ENCODE measurements at places on chromosomes 3 and 15.

GRCh38 chr15:38920966-38921365 lies 356.4 kb upstream of the RASGRP1 start:
- no peak for DNase-seq

- DNase-seq, result no peak
Observed at GRCh38 chr3:59717679-59718205, 667.9 kb upstream of the CFAP20DC start.

- peak; percentile 19 for DNase-seq
Observed at GRCh38 chr15:42194513-42194912, 13.6 kb downstream of the VPS39 start.

DNA sequence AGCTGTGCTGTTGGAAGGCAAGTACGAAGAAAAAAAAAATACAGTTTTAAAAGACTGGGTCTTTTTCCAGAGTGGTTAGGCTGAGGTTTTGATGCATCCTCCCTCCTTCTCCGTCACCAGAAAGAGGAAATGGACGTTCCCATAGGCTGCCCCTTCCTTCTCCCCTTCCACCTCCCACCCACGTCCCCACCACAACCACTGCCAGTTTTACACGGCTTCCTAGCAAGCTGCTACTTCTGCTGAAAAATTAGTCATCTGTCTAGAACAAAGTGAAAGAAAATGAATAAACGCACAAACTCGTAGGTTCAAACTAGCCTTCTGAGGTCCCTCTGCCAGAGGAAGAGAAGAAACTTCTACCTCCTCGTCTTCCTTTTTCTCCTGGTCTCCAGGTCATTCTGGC lies 71.6 kb upstream of the RPL35A start:
- no peak for DNase-seq

GRCh38 chr3:87674397-87675161 lies 384.2 kb downstream of the CGGBP1 start:
- DNase-seq, result no peak

GRCh38 chr15:43913941-43914340 lies 87.1 kb downstream of the WDR76 start:
- no peak for DNase-seq

GRCh38 chr3:148757238-148758215 lies 59.8 kb downstream of the AGTR1 start:
- no peak for DNase-seq

GRCh38 chr15:36994790-36995189 lies 105.6 kb downstream of the MEIS2 start:
- DNase-seq, result no peak

- no peak for DNase-seq
Observed at GRCh38 chr15:72908713-72909112, 125.2 kb upstream of the ADPGK start.

DNA sequence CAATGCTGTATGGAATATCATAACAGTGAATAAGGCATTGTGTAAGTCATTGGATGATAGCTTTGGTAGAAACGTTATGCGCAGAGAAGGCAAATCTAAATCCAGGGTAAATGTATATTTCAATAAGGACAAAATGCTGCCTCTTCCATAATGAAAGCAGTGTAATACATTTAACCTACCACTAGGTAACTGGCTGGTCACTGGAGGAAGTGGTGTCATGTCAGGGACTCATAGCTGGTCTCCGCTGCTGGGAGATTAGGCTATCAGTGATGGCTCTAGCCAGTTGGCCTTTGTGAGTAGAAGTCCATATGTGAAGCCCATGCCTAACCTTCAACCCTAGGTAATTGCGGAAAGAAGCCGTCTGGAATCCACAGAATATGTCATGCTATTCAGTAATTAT lies 140.9 kb downstream of the NLGN1 start:
- DNase-seq, result peak; percentile 32

GRCh38 chr15:25850154-25851111 lies 12.7 kb downstream of the ATP10A start:
- DNase-seq, result peak; percentile 73

- no peak for DNase-seq
Observed at GRCh38 chr3:193563426-193563825, 8.7 kb upstream of the ATP13A4 start.

DNA sequence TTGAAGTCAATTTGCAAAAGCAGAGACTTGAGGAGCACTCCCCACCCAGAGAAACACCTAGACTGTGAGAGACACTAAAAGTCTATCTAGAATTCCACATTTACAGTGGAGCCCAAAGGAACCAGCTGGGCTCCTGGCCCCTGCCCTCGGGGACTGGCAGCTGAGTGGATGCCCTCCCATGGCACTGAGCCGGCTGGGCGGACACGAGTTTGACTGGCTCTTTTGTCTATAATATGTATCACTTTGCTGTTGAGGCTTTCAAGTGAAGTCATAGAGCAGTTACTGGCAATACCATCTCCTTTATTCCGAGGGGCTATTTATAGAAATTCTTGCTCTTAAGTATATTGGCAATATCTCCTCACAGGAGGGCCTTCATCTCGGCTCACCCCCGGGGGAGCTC lies 65.8 kb upstream of the TNFAIP8L3 start:
- DNase-seq, result no peak
